ENCODE measurements at places on chromosomes 6 and 20. TPM values are rescaled to one million over a fixed set of nuclear protein-coding genes. Genes with fewer than 3 reads are reported as not detected.

The GGTLC1 gene
- not detected for total RNA-seq

The NRM gene
- total RNA-seq: 13.3 TPM

The PKHD1 gene
- total RNA-seq: not detected

The SLCO4A1 gene
- 4.0 TPM for total RNA-seq

The ACTL10 gene
- total RNA-seq: 3.2 TPM

Measured in airway epithelial cell (primary cell).